ENCODE measurements at places on chromosomes 1 and 21.

GRCh38 chr1:26020941-26021646, 481 bp upstream of the EXTL1 start:
- no peak for DNase-seq

GRCh38 chr1:152440635-152441471, 26.8 kb upstream of the CRNN start:
- peak; percentile 24 for DNase-seq

- DNase-seq = no peak
Measured at GRCh38 chr1:151835596-151835995, 4.0 kb upstream of the RORC start.

GRCh38 chr1:112524251-112524650, 15.5 kb downstream of the WNT2B start:
- no peak for DNase-seq

DNA sequence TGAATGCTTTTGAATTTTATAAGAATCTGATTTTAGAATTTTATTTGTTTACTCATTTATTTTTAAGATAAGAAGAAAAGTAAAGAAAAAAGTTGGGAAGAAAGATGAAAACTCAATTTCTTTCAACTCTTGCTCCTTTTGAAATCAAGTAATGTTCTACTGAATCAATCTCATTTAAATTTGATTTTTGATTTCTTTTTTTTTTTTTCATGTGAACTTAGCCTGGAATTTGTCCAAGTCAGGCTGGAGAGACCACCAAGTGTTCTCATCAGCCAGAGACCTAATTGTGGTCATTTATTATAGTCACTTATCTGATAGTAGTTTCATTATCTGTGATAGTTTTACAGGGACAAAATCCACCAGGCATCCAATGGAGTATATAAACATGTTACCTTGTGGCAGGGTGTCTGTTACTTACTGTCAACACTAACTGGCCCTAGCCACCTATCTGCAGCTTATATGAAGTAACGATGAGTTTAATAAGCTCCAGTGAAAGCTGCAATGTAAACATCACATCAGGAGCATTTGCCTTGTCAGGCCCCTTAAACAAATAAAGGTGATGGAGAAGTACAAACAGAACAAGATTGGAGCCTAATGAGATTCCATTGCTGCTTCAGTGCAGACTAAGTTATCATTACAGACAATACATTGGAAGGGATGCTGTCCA, 39.2 kb downstream of the HLX start:
- no peak for DNase-seq

Data from frontal cortex (tissue), 4 donors.